Endothelial cell of umbilical vein (primary cell): ENCODE measurements at places on chromosomes 1 and 21. TPM values are rescaled to one million over a fixed set of nuclear protein-coding genes. Genes with fewer than 3 reads are reported as not detected.

DNA sequence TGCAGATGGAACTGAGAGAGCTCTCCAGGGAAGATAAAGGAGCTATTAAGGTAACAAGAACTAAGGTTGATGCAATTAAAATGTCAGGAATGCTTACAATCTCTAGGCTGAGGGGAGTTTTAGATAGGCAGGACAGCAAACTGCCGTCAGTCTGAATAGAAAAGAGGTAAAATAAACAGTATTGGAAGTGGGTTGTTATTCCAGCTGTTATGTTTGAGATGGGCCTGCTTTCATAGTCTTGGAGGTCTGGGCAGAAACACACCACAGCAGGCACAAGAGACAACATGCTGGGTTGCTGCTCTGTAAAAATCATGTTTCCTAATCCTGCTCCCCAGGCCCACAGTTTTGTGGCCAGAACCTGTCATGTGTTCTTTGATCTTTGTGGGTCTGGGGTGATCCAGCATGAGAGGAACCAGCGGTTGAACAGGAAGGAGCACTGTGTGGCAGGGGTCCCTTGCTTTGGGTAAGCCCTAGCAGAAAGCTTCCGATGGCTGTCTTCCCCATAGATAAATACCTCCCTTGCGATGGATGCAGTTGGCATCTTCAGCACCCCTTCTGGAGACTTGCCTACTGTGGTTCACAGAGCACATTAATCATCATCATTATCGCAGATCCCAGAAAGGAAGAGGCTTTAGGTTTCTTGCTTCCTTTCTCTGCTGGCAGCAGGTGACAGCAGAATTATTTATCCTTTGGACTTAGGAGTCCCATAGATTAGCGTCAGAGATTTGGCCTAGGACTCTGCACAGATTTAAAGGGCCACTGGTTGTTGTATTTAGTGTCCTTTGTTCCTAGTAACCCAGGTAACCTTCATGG is 97.1 kb downstream of the AK5 start:
- DNase-seq = peak; percentile 75

DNA sequence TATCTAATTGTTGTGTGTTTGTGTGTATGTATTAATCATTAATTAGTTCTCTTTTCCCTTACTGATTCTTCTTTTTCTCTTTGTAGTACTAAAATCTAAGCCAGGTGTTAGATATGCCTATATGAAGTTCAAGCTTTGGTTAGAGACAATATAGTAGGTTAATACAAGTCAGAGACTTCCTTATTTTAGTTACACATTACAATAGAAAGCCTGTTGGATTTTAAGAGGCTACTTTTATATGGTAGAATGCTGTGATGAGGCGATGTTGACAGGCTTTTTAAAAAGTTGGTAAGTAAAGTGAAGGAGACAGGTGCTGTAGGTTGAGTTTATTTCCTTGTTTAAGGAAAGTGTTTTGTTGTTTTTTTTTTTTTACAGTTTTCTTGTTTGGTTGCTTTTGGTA is 45.9 kb downstream of the ADGRL2 start:
- no peak for DNase-seq

Gene RGS7
- polyA plus RNA-seq = 0.33 and 0.43 TPM in 2 replicates

Gene TRNP1
- polyA plus RNA-seq = 14.6 and 20.5 TPM in 2 replicates

- no peak for DNase-seq
Observed at GRCh38 chr1:238832106-238832505, 554.3 kb upstream of the CHRM3 start.

GRCh38 chr1:58883888-58884482 is 100.1 kb upstream of the JUN start:
- peak; percentile 97 for DNase-seq

DNA sequence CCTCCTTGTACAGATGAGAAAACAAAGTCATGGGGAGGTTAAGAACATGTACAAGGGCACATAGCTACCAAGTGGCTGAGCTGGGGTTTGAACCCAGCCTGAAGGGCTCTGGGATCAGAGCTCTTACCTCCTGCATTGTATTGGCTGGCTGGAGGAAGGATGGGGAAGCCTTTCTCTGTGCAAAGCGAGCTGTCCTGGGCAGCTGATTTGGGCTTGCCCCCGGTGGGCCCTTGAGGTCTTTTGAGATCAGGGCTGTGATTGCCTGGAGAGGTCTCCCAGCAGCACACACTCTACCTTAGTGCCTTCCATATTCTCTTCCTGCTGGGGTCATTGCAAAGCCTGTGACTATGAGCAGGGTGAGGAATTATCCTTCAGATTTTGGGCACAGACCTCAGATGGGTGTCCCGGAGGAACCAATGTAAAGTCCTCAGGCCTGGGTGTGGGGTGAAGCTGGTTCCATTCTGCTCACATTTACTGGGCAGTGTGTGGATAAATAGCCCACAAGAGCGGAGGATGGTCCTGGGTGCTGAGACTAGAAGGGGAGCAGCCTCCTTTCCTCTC is 53.3 kb upstream of the EPS8L3 start:
- DNase-seq = no peak

DNA sequence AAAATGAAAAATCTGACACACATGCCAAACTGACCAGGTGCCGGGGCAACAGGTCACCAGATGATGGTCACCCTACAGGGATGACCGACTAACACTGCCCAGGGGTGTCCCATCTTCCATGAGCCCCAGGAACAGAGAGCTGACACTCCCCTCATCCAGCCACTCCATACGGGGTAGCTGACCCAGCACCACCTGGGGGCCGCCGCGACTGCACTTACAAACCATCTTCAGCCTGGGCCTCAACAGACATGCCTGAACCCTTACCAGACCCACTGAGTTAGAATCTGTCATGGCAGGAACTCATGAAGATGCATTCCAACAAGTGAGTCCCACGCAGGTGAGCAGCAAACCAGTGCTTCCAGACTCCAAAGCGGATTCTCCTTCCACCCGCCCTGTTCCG is 31.6 kb upstream of the AJAP1 start:
- no peak for DNase-seq

- no peak for DNase-seq
Observed at GRCh38 chr1:107132780-107133179, 8.1 kb upstream of the NTNG1 start.

DNA sequence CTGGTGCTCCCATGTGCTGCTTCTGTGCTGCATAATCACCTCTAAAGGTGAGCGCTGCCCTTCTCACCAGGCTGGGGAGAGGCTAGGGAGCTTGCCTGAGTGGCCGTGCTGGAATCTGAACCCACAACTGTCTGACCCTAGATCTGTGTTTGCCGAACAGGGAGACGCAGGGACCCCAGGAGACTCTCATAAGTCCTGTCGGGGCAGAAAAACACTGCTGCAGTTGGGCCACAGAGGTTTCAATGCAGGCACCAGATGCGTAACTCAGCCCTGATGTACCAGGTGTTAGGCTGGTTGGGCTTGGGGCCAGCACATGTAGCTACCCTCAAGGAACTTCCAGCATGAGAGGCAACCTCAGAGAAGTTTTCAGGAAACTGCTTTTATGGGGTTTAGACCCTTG is 49.5 kb upstream of the DMRTB1 start:
- DNase-seq = no peak

- DNase-seq = no peak
Observed at GRCh38 chr1:204223129-204223860, 9.5 kb upstream of the GOLT1A start.

DNA sequence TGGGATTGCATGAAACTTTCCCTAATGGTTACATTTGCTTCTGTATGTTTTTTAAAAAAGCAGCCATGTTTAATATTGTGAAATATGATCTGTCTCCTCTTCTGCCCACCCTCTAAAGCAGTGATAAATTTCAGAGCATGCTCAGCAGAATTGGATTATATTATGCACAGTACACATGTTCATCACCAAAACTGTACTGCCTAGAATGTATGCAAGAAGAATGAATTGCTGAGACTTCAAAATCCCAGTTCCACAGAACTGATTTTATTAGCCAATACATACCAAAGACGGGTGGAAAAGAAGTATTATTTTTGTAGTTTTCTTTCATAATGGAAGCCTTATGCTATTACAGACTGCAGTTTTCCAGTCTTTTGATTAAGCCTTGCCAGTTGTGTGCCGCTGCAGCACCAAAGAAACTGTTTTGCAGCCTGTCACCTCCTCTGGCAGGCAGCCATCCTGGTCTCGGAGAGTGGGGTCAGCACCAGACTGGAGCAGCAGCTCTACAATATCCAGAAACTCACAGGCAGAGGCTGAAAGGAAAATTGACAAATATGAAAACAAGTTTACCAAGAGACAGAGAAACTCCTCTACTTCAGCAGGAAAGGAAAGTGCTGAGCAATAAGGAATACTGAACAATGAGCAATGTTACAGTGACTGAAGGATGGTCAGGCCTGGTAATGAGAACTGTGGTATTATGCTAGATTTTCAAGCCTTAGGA is 58.1 kb downstream of the LHX4 start:
- DNase-seq = no peak

Gene CFHR5
- polyA plus RNA-seq = not detected in 2 replicates

- DNase-seq = peak; percentile 47
Observed at GRCh38 chr1:84415396-84415795, 17.1 kb downstream of the DNASE2B start.

DNA sequence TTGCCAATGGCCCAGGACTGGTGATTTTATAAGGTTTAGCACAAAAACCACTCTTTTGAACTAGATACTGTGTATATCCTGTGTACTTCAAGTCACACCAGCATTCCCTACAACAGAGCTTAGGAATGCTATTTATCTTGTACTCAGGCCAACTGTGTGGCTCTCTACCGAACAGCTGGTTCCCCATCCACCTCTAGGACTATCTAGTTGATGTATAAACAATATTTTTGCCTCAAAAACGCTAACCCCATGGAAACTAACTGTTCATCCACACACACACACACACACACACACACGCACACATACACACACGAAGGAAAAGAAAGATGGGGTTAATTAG is 28.7 kb upstream of the SLC45A3 start:
- DNase-seq = peak; percentile 80

DNA sequence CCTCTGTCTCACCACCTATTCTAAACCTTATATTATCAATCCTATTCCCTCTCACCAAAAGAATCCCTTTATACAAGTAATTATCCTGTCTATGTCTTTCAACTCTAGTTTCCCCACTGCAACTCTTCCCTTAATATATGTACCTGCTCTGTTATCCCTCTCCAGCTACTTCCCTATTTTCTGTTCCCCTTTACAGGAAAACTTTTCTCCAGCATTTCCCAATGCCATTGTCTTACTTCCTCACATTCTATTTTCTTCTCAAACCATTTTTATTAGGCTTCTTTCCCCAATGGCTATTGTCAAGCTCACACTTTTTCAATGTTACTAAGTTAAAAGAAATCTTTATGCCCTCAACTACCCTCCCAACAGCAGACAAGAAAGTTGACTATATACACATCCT is 11.6 kb downstream of the DPYD start:
- DNase-seq = no peak

Gene ZSWIM5
- polyA plus RNA-seq = 3.9 and 4.3 TPM in 2 replicates

DNA sequence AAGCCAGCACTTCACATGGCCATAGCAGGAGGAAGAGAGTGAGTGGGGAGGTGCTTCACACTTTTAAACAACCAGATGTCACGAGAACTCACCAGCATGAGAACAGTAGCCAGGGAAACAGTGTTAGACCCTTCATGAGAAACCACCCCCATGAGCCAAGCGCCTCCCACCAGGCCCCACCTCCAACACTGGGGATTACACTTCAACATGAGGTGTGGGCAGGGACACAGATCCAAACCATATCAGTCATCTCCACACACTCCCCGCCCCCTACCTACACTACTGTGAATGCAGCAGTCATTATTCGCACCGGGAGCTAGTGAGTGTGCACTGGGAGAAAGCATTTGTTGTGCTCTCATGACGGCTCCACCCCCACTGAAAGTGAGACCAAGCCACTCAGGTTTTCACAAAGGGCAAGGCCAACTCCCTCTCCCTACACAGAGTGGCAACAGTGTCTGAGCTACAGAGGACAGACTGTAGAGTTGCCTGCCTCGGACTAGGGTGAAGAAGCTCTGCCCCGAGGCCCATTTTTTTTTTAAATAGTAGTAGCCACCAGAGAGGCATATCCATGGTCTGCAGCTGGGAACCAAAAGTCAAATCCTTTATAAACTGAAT is 125.6 kb downstream of the BARHL2 start:
- DNase-seq = no peak

Gene FALEC
- not detected in 2 replicates for polyA plus RNA-seq

Gene KIF21B
- 1.8 and 1.9 TPM in 2 replicates for polyA plus RNA-seq

- DNase-seq = no peak
Observed at GRCh38 chr1:159841749-159842148, 15.1 kb downstream of the SLAMF8 start.

Gene NR5A2
- polyA plus RNA-seq = 2.7 and 3.4 TPM in 2 replicates

- no peak for DNase-seq
Observed at GRCh38 chr1:17958704-17959103, 148.9 kb upstream of the IGSF21 start.

DNA sequence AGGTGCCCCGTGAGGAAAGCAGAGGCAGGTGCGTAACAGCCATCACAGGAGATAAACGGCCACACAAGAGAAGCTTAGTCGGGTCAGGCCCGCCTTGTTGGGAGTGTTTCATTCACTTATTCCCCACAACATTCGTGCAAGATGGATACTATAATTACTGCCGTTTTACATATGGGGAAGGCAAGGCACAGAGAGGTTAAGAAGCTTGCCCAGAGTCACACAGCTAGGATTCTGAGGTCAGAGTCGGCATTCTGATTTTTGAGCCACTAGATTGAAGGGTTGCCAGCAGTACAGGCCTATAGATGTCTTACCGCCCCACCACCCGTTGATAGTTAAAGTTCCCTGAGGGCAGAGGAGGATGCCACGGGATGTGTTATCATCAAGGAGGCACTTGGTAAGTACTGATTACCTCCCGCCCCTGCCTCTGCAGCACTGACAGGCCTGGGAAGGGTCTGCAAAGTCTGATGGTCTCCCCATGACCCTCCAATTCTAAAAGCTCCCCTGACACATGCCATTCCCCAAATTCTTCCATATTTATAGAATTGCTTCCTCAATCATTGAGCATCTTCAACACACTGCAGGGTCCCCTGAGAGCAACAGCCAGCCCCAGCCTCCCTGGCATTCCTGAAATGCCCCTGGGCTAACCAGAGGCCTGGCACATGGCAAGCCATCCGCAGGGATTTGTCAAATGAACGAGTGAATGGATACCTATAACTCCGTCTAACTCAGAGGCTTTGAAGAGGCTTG is 74.7 kb upstream of the CLDN14 start:
- no peak for DNase-seq

Gene VHLL
- polyA plus RNA-seq = not detected in 2 replicates

Gene TYW3
- 5.3 and 8.5 TPM in 2 replicates for polyA plus RNA-seq

Gene ZNF593OS
- polyA plus RNA-seq = not detected in 2 replicates

GRCh38 chr1:113396585-113396984 is 6.3 kb downstream of the MAGI3 start:
- peak; percentile 20 for DNase-seq

Gene FCRL6
- 0.06 and 0.25 TPM in 2 replicates for polyA plus RNA-seq
